ENCODE measurements at places on chromosomes 12 and 14. TPM values are rescaled to one million over a fixed set of nuclear protein-coding genes. Genes with fewer than 3 reads are reported as not detected.

Gene EML5
- polyA plus RNA-seq = 0.46 TPM

Gene TMEM132D
- not detected for polyA plus RNA-seq

Gene AICDA
- not detected for polyA plus RNA-seq

Gene KRT82
- polyA plus RNA-seq = not detected

Gene AKT1
- 23.5 TPM for polyA plus RNA-seq

Gene KRT5
- not detected for polyA plus RNA-seq

Gene TAS2R46
- 0.22 TPM for polyA plus RNA-seq

Gene AMDHD1
- not detected for polyA plus RNA-seq

Gene SPTB
- not detected for polyA plus RNA-seq

Gene OR6S1
- polyA plus RNA-seq = not detected

Gene TAS2R20
- polyA plus RNA-seq = not detected

Gene ADAMTS20
- not detected for polyA plus RNA-seq

Gene CLEC2A
- polyA plus RNA-seq = not detected

Gene OR4K5
- not detected for polyA plus RNA-seq

Gene TMEM117
- polyA plus RNA-seq = 3.8 TPM

Gene ACSM4
- polyA plus RNA-seq = not detected

GRCh38 chr14:21024585-21025370 is at the start of gene NDRG2:
NDRG2 (minus strand) TSS chr14:21025061; CDS start chr14:21023315, 1,746 bp downstream.
- DNase-seq = peak; percentile 79

GRCh38 chr12:132556216-132556615 is 54.2 kb downstream of the LRCOL1 start:
- DNase-seq = no peak

DNA sequence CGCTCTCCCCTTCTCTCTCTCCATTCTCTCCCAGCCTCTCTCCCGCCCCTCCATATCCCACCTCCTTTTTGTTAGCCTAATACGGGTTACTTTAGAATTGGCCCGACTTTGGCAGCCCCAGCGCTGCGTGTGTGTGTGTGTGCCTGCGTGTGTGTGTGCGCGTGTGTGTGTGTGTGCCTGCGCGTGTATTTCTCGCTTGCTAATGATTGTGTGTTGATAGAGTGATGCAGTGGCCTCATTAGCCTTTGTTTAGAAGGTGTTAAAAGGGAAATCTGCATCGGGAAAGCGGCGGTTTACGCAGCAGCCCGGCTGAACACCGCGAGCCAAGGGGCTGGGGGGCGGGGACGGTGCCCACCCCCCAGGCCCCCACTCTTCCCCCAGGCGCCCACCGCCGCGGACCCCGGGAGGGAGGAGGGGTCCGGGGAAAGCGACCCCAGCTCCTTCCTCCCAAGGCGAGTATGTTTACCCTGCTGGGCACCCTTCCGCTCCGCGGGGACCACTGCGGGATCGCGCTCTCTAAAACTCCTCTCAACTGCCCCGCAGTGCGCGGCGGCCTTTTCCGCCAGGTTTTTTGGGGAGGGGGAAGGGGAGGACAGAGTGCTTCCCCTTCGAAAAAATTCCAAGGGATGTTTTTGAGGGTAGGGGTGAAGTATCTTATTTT is 6.8 kb upstream of the LHX5 start:
- no peak for DNase-seq

DNA sequence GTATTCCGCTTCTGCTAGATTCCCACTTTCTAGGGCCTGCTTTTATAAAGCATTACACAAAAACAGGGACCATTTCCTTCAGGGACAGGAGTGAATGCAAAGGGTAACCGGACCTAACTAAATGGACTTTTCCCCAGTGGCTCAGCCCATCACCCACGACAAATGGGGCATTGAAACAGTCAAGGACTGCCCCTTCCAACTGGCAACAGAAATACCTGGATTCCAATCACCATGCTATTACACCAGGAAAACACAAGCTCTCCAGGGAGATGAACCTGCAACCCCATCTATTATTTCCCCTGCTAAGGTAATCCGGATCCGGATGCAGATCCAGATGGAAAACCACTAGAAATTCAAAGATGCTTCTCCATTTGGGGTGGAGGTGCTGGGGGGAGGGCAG is 1.0 kb downstream of the MPHOSPH9 start:
- no peak for DNase-seq

DNA sequence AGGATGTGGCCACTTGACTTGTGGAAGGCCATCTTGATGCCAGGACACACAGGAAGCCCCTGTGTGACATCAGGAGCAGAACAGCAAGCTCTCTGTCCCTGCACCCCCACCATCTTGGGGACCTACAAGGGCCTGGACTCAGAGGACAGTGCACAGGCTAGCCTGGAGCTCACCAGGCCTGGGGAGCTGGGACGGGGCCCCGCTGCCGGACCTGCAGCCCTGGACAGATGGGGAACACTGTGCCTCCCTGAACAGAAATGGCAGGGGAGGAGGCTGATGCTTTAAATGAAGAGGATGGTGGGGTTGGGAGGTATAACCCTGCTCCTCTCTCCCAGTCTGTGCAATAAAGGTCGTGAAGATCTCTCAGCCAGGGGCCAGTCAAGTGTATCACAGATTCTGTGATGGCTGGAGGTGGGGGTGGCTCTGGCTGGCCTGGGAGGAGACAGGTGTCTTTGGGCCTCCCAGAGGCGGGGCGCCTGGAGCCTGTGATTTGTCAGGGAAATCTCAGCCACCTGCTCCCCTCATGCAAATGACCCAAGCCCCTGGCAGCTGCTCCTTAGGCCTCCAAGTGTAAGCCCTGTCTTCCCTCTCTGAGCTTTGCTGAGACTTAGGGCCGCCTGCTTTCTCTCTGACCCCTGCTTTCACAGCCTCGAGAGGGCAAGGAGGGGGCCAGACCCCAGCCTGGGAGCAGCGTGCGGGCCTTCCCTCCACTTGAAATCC is 1.1 kb upstream of the GNB3 start:
- DNase-seq = no peak

- no peak for DNase-seq
These were observed 625.4 kb upstream of the LRFN5 start for GRCh38 chr14:40981247-40981646.

GRCh38 chr12:132264086-132265010 is 65.0 kb downstream of the GALNT9 start:
- DNase-seq = no peak

DNA sequence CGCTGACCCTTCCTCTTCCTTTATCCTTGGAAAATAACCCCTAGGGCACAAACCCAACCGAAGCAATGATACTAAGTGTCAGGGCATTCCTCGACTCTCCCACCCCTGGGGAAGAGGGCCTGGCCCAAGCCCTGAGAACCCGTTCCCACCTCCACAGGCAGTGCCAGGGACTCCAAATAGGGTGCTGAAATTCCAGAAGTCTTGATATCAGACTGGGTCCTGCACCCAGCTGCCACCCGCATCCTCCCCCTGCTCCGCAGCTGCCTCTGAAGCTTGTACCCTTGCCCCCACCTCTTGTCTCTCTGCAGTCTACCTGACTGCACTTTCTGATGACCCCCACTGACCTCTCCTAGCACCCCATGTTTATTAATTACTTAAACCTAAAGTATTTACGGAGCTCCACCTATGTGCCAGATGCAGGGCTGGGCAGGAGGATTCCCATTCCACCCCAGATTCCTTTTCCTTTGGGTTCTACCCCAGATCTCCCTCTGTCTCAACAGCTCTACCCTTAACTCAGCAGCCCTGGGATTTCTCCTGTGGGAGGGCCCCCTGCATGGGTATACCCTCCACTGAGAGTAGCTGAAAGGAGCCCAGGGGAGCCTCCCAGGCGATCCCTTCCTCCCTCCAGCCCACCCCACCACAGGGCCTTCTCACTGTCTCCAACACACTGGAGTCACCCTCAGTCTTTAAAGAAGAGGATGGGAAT is 4.1 kb upstream of the KRT18 start:
- DNase-seq = no peak

DNA sequence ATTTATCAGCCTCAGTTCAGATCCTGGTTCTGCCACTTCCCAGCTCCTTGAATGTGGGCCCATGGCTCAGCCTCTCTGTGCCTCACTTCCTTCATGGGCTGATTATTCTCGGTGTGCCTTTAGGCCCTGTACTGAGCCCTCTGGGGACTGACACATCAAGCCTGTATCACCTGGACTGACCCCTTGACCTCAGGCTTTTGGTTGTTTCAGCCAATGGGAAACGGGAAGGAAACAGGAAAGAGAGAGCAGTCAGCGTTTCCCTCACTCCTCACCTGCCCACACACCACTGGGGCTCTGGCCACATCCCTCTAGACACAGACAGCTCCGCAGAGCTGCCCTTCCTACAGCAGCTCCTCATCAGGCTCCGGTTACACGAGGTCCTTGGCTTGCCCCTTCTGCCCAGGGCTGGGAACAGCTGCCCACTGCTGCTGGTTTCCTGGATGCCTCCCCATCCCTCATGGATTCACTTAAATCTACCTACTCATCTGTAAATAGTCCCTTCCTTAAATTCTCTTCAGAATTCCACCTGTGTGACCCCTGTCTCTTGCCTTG is 37.0 kb upstream of the ITPR2 start:
- no peak for DNase-seq

GRCh38 chr14:62736048-62737043 is 308.9 kb downstream of the KCNH5 start:
- no peak for DNase-seq

DNA sequence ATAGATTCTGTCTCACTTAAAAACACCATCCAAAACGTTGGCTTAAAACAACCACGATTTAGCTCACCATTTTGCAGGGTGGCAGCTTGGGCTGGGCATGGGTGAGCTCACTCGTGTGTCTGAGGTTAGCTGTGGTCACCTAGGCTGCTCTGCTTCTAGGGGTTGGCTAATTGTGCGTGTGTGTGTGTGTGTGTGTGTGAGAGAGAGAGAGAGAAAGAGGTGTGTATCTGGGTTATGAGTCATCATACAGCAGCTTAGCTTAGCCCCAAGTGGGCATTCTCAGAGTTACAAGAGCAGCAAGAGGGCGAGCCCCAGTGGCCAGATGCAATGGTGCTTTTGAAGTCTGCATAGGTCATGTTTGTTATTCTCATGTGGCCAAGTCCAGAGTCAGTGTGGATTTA is 6.0 kb downstream of the FBXW8 start:
- DNase-seq = peak; percentile 50

DNA sequence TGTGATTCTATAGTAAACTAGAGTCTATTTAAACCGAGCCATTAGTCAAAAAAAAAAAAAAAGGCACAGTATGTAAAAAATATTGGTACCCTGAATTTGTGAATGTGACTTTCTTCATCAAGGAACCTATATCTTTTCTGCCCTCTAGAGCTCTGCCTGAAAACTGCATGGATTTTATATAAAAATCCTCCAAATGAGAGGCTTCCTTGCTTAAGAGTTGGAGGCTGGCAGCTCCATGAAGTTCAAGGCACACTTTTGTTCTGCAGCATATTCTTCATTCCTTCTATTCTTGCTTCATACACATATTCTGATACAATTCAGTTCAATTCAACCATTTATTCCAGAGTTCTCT is 23.1 kb upstream of the NKX2-8 start:
- DNase-seq = no peak

DNA sequence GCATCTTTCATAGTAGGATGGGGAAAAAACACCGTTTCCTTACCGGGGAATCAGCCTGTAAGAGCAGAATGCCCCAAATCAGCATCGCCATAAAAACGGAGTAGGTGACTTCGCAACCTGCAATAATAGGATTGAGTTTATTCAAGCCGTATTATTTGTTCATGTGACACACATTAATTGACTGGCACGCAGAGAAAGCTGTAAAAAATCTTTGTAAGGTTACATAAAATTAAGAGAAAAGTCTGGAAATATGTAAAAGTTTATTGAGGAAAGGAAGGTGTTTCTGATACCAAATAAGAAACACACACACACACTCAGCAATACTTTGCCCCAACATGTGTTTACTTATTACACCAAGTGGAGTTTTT is 628 bp upstream of the CAPRIN2 start:
- DNase-seq = no peak

GRCh38 chr14:106218174-106218573 is 691.8 kb downstream of the TMEM121 start:
- DNase-seq = no peak

- no peak for DNase-seq
These were observed 1.1 kb upstream of the ELK3 start for GRCh38 chr12:96192926-96193573.

DNA sequence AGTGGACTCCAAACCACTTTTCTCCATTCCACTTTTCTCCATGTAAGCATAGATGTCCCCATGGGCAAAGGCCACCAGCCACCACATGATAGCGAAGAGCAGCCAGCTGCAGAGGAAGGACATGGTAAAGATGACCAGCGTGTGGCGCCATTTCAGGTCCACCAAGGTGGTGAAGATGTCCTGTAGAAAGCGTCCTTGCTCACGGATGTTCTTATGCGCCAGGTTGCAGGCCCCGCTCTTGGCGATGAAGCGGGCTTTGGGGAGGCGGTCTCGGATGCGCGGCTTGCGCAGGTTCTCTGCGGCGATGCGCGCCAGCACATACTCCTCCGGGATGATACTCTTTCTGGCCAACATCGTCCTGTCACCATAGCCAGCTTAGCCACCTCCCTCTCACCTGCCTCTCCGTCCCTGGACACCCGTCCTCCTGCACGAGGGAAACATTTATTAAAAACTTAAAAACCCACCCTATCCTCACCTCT is 1.2 kb downstream of the KCNJ8 start:
- DNase-seq = no peak

DNA sequence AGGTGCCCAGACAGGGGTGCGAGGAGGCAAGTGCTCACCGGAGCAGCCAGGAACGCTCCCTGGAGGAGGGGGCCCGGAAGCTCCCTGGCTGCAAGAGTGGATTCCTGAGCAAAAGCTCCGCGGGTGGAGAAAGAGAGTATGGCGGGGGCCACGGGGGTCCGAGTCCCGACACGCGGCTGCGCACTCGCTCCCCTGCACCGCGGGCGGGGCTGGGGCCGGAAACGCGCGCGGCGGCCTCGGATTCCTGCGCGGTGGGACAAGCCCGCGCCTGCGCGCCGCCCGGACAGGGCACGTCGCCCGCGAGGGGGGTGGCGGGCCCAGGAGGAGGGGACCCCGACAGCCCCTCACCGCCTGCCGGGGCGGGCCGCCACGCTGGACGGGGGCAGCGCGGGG is 27.8 kb upstream of the GPR132 start:
- DNase-seq = peak; percentile 59

- DNase-seq = peak; percentile 94
These were observed 13.2 kb downstream of the PXN start for GRCh38 chr12:120252071-120252906.

- DNase-seq = no peak
These were observed 65.2 kb upstream of the DIO3 start for GRCh38 chr14:101495827-101496775.

- no peak for DNase-seq
These were observed 48.1 kb downstream of the EPS8 start for GRCh38 chr12:15741082-15741481.

- no peak for DNase-seq
These were observed 55.1 kb upstream of the FRMD6 start for GRCh38 chr14:51596488-51597117.
